ENCODE measurements at places on chromosomes 5 and 9.

DNA sequence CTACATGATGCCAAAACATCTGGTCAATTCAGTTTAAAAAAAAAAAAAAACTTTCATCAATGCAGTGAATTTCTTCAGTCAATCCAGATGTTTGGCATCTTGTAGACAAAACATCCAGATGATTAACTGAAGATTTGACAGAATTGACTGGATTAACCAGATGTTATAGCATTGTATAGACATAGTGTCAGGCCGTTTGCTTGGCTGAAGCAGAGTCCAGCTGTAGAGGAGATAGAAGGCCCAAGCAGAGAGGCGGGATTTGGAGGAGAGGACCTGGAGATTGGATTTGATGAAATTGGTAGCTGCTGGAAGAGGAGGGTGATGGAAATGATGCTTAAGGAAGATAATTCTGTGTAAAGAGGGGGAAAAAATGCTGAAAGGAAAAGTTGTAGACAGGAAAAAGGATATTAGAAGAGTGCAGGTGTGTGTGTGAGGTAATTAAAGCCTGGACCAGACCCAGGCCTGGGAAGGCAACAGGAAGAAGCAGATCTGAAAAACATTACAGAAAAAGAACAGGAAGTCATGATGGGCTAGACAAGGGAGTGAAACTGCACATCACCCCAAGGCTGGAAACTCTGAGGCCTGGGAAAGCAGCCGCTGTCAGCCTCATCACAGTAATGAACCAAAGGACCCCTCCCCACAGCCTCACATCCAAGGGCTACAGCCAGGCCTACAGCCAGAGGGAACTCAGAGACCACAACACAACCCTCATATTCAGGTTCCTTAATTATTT lies 258.3 kb downstream of the CWC27 start:
- no peak for DNase-seq

- DNase-seq = no peak
These were observed 455 bp upstream of the FER start for GRCh38 chr5:108747111-108747773.

DNA sequence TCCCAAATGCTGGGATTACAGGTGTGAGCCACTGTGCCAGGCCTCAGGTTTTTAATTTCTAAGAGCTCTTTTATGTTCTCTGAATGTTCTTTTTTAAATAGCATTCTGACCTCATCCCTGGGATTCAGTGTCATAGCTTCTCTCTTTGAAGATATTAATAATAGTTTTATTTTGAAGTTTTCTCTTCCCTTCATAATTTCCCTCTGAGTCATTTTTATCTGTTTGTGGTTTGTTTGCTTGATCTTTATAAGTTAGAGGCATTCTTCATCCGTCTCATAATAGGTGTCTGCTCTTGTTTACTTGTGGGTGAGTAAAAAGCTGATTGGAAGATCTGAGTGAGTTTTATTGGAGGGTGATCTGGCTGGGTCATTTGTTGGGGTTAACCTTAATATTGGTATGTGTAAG lies 12.5 kb upstream of the MAMDC2 start:
- peak; percentile 30 for DNase-seq

- DNase-seq = no peak
These were observed 30.5 kb upstream of the IL13 start for GRCh38 chr5:132627470-132627869.

- no peak for DNase-seq
These were observed 1.4 kb downstream of the PRR16 start for GRCh38 chr5:120465436-120465961.

GRCh38 chr5:118439831-118440230 lies 548.5 kb downstream of the DTWD2 start:
- no peak for DNase-seq

GRCh38 chr5:88548136-88548805 lies 279.6 kb upstream of the TMEM161B start:
- DNase-seq = no peak

DNA sequence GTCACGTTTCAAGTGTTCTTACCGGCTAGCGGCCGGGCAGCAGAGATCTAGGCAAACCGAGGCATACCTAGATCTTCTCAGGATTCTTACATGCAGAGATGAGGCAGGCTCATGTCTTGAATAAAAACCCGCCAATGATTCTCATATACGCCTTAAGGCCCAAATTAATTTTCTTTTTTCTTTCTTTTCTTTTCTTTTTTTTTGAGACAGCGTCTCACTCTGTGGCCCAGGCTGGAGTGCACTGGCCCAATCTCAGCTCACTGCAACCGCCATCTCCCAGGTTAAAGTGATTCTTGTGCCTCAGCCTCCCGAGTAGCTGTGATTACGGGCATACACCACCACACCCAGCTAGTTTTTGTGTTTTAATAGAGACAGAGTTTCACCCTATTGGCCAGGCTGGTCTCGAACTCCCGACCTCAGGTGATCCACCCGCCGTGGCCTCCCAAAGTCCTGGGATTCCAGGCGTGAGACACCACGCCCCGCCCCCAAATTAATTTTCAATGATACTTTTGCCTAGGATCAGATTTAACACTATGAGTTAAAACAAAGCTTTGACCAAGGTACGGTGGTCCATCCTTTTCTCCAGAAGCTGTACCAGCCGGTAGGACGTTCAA lies 1.5 kb downstream of the C9orf40 start:
- DNase-seq = no peak

DNA sequence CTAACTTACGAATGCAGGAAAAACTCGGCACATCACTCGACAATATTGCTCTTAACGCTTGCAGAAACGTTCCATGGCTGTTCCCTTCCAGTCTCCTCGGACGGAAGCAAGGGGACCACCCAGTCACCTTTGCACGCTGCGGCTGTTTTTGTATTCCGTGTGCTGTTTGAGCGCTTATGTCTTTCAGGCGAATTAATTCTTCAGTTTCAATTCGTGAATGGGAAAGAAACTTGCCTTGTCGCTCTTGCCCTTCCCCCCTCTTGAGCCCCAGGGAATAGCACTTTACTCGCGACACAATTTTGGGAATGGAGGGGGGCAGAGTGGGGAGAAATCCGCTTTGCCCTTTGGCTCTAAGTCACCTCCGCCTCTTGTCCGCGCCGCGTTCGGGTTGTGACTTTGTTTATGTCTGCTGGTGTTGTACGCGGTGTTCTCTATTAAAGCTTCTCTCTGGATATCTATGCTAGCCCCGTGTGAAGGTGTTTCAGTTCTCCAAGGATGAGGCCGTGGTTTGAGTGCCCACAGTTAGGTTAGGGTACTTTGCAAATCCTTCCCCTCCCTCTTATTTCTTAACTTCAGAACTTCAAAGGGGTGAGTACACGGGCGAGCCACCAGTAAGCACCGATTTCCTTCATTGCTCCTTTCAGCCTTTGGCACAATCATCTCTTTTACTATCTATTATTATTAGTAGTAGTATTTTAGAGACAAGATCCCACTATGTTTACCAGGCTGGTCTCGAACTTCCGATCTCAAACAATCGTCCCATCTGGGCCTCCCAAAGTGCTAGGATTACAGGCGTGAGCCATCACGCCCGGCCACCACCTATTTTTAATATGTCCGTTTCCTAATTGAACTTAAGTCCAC lies 2.7 kb downstream of the FOXB2 start:
- DNase-seq = no peak

GRCh38 chr5:143101725-143102386 lies 301.6 kb downstream of the NR3C1 start:
- no peak for DNase-seq

GRCh38 chr5:174655351-174655750 lies 69.0 kb upstream of the MSX2 start:
- no peak for DNase-seq

DNA sequence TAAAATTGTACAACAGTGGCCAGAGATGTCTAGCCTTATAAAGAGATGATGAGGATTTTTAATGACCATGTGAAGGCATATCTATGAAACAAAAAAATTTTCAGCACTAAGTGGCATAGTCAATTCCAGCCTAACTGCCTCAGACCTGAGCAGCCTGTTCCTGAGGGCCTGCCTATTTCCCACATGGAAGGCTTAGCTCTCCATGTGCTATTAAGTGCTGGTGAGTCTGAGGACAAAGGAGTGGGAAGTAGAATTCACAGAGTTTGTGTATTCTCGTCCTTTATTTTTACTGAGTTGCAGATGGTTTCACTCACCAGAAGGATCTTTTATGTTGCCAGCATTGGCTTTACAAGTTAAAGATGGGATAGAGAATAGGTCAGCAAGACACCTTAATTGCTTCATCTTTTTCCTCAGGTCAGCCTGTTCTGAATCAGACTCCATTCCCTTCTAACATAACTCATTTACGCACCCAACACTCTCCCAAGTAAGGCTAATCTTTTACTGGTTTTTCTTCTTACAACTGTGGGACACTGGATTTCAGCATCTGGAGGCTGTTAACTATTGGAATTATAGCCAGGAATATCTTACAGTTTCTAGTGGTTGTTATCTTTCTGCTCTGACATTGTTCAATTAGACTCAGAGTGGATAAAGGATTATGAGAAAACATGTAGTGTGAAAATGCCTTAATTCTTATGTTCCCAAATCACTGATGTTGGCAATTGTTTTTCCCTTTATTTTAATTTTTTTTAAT lies 76.8 kb downstream of the ISOC1 start:
- DNase-seq = no peak

- DNase-seq = no peak
These were observed 43.2 kb downstream of the SH3TC2 start for GRCh38 chr5:149019679-149020078.

GRCh38 chr5:135179308-135179980 lies 145.4 kb upstream of the PITX1 start:
- no peak for DNase-seq

DNA sequence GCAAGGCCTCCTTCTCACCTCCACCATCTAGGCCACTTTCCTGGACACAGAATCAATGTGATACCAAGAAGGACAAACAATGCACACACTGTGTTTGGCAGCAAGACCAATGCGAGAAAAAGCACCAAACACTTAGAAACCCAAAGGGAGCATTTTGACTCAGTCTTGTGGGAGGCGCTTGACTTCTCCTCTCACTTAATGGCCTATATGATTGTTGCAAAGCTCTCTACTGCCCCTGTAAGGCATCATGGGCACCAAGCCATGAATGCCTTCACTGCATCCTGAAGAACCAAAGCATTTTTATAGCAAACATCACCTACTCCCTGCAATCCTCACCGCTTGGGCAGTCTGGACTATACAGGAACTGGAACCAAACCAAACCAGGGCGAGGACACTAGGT lies 57.5 kb downstream of the CDH6 start:
- no peak for DNase-seq

DNA sequence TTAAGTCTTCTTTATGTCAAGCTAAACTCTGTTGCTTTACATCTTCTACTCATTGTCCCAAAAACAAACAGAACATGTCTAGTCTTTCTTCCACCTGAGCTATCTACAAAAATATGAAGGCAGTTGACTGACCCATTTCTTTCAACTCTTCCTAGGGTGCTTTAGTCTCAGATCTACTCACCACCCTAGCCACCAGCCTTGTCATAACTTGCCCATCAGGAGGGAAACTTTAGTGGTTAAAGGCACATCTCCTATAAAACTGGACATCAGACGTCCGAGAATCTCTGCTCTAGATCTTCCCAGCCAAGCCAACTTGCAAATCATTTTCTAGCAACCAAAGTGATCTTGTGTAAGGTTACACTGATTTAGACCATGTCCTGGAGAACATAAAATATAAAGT lies 205.0 kb downstream of the ACTL7B start:
- DNase-seq = no peak

Data from HS-27A (cell line).